ENCODE measurements at places on chromosomes 5 and 9.

DNA sequence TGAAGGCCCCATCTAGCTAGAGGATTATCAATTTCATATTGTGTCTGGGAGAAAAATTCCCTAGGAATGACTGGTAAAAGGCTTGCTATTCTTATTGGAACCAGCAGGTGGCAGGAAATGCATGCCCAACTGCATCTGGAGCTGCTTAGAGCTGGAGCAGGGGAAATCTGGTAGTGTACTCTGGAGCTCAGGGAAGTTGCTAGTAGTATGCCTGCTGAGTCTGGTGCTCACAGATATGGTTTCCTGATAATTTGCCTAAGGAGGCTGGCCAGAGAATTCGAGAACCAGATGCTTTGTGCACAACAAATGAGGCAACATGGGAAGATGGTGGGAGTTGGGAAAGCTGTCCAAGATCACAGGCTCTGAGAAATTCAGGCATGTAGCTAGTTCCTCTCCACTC lies 53.7 kb downstream of the G3BP1 start:
- DNase-seq: peak; percentile 57

GRCh38 chr9:113570749-113571711 lies 107.5 kb downstream of the RGS3 start:
- no peak for DNase-seq

- no peak for DNase-seq
These were observed 46.1 kb downstream of the STK10 start for GRCh38 chr5:172141949-172142319.

- DNase-seq: no peak
These were observed 147.3 kb downstream of the ACTL7B start for GRCh38 chr9:108708448-108708847.

GRCh38 chr9:33436445-33436844 lies 10.9 kb downstream of the AQP3 start:
- no peak for DNase-seq

DNA sequence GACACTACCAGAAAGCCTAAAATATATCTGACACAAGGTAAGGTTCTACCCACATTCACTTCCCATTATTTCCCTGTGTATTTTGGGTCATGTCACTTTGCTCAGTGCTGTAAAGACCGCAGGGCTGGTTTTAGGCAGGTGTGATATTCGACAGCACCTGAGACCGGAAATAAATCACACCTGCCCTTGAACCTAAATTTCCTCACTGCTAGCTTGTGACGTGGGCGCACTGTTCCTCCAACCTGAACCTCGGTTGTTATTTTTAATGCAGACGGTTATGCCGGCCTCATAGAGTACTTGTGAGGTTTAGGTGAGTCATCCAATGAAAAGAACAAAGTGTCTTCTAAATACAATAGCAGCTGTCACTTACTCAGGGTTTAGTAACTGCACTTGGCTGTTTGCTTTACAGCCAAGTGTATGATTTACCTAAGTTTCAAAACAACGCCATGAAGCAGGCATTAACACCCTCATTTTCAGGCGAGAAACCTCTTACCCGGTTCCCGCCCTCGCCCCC lies 20.7 kb upstream of the ZNF782 start:
- DNase-seq: no peak

GRCh38 chr5:59741599-59741998 lies 151.9 kb downstream of the PDE4D start:
- DNase-seq: no peak

- DNase-seq: no peak
These were observed 64.4 kb upstream of the WWC1 start for GRCh38 chr5:168227001-168227400.

DNA sequence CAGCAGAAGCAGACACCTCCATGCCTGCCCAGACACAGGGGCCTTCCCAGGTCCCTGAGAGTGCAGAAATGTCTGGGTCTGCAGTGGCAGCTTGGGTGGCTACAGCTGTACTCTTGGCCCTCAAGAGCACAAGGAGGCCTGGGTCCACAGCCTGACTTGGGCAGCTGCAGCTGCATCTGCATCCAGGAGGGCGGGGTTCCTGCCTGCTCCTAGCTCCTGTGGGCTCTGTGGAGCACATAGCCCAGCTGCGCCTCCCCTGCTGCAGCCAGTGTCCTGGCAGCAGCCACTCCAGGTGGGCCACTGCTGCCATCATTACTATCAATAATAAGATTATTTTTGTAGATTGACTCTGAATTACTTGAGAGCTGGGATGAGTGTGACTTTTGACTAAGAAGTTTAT lies 162.0 kb upstream of the PTCH1 start:
- no peak for DNase-seq

GRCh38 chr9:91006046-91006445 lies 204.4 kb downstream of the SYK start:
- no peak for DNase-seq

DNA sequence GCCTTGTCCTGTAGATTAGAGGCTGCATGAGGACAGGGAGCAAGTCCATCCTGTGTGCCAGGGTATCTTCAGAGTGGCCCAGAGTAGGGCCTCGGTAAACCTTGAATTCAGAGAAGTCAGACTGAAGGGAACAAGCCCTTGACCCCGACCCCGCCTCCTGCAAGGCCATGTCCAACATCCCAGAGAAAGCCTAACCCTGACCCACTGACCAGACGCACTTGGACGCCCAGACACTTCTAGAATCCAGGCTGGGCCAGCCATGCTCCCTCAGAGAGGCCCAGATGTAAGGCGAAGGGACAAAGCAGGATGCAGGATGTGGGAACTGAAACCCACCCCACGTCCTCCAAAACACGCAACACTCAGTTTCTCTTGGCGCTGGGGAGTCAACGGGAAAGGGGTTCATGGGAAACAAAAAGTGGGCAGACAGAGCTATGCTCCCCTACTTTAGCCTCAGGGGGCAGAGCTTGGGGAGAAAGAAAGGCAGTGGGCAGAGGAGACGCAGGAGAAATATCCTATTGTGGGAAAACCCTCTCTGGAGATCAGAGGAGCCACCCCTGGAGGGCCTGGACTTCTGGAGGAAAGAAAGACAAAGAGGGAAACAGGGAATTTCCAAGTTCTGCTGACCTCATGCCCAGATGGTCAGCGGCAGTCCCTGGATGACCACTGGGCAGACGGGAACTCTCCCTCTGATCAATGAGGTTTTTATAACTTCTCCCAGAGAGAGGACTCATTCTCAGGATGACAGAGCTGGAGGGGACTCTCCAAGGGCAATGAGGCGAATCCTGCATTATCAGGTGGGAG lies 13.0 kb downstream of the TNIP1 start:
- no peak for DNase-seq

- DNase-seq: no peak
These were observed 36.9 kb upstream of the TBCA start for GRCh38 chr5:77812926-77813589.
